ENCODE measurements at places on chromosomes 11 and 22. TPM values are rescaled to one million over a fixed set of nuclear protein-coding genes. Genes with fewer than 3 reads are reported as not detected.

GRCh38 chr11:77113382-77114088 is 10.9 kb downstream of the OMP start:
- no peak overlapping the region for H3K4me3 ChIP-seq
- H3K36me3 ChIP-seq: no peaks in the 10 kb centered on the region
- no peaks in the 10 kb centered on the region for H3K27me3 ChIP-seq
- no peak overlapping the region for H3K27ac ChIP-seq
- peak; percentile 45 for DNase-seq

DNA sequence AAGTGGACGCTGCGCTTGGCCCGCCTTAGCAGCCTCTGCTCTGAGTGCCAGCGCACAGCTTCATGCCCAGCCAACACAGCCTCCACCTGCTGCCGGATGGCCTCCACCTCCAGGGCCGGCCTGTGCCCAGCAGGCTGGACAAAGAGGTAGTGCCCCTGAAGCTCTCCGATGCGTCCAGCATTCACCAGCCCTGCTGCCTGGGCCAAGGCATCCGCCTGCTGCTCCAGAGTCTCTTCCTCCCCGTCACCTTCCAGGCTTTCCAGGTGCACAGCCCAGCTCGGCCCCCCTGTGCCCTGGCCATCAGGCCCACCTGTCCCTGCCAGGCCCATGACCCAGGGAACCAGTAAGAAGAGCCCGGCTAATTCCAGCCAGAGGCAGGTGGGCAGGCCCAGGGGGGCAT is 2.5 kb downstream of the PCSK7 start:
- peaks cover 16% of the 10 kb centered on the region for H3K4me1 ChIP-seq
- no peak overlapping the region for H3K4me3 ChIP-seq
- H3K36me3 ChIP-seq: peaks cover 19% of the 10 kb centered on the region

DNA sequence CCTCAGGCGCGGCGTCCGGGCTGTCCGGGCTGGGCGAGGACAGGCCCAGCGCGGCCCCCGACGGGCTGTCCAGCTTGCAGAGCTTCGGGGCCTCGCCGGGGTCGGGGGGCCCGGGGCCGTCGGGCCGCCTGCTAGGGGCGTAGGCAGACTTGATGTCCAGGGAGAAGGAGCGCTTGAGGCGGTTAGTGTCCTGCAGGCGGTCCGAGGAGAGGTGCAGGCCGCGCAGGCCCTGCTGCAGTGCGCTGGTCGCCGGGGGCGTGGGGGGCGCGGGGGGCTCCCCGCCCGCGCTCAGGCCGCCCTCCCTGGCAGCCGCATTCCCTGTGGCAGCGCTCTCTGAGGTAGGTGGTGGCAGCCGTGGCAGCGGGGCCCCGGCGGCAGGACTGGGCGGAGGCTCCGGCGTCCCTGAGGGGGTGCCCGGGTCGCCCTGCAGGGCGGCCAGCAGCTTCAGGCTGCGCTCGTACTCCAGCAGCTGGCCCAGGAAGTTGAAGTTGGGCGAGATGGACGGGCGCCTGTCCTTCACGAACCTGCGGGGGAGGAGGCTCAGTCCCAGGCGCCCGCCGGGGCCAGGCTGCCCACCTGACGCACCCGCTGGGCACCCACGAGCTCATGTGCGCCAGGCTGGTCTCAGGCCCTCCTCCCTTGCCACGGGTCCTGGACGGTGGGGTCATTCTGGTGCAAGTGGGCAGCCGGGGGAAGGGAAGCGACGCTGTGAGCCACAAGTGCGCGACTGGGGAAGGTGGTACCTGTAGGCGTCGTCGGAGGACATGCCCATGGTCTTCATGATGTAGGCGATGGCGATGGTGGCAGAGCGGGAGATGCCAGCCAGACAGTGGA is 14.8 kb downstream of the DUSP8 start:
- H3K4me1 ChIP-seq: peaks cover 59% of the 10 kb centered on the region
- no peaks in the 10 kb centered on the region for H3K36me3 ChIP-seq
- no peak for DNase-seq
- no peak overlapping the region for H3K4me3 ChIP-seq
- peak overlapping the region; percentile 99 for H3K27ac ChIP-seq

DNA sequence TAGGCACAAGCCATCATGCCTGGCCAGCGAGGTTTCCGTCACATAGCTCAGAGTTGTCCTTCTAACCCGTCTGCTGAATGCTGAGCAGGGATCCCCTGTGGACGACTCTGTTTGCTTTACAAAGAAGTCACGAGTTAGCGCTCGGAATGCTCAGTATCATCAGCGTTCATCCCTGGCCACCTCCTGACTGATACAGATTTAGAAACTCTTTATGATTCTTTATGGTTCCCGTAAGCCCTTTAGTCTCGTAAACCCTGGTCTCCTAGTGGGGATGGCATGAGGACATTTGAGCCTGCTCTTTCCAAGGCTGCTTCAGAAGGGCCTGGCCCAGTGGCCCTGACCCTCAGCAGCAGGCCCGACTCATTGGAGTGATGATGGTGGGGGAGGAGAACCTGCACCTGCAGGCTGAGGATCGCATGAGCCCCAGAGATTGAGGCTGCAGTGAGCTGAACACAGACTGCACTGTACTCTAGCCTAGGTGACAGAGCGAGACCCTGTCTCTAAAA is 9.6 kb downstream of the PEX26 start:
- no peak for DNase-seq
- H3K27me3 ChIP-seq: no peaks in the 10 kb centered on the region
- peaks cover 8% of the 10 kb centered on the region for H3K4me1 ChIP-seq
- H3K36me3 ChIP-seq: no peaks in the 10 kb centered on the region
- no peak overlapping the region for H3K27ac ChIP-seq

GRCh38 chr22:20486229-20486628 is 9.4 kb downstream of the KLHL22 start:
- peaks cover 27% of the 10 kb centered on the region for H3K36me3 ChIP-seq
- H3K4me3 ChIP-seq: no peak overlapping the region
- no peaks in the 10 kb centered on the region for H3K27me3 ChIP-seq
- H3K4me1 ChIP-seq: no peaks in the 10 kb centered on the region
- no peak overlapping the region for H3K27ac ChIP-seq

KCTD14 gene
- total RNA-seq: 6.0 TPM

- H3K4me1 ChIP-seq: peaks cover 4% of the 10 kb centered on the region
- no peaks in the 10 kb centered on the region for H3K36me3 ChIP-seq
- H3K4me3 ChIP-seq: no peak overlapping the region
- no peak for DNase-seq
- no peaks in the 10 kb centered on the region for H3K27me3 ChIP-seq
- H3K27ac ChIP-seq: no peak overlapping the region
These were observed 19.5 kb upstream of the UVRAG start for GRCh38 chr11:75795276-75796090.

GRCh38 chr11:117089685-117090084 is 8.5 kb downstream of the SIK3 start:
- no peak overlapping the region for H3K4me3 ChIP-seq
- no peaks in the 10 kb centered on the region for H3K36me3 ChIP-seq
- no peak for DNase-seq
- no peak overlapping the region for H3K27ac ChIP-seq
- H3K27me3 ChIP-seq: no peaks in the 10 kb centered on the region

GRCh38 chr11:120785576-120785975 is 238.3 kb upstream of the TBCEL start:
- no peaks in the 10 kb centered on the region for H3K27me3 ChIP-seq
- no peak overlapping the region for H3K4me3 ChIP-seq
- DNase-seq: no peak
- H3K36me3 ChIP-seq: no peaks in the 10 kb centered on the region
- no peak overlapping the region for H3K27ac ChIP-seq

GRCh38 chr11:12691473-12691872 is 17.3 kb downstream of the TEAD1 start:
- no peak for DNase-seq
- H3K4me1 ChIP-seq: peaks cover 79% of the 10 kb centered on the region
- H3K27ac ChIP-seq: no peak overlapping the region
- H3K36me3 ChIP-seq: no peaks in the 10 kb centered on the region
- no peak overlapping the region for H3K4me3 ChIP-seq
- no peaks in the 10 kb centered on the region for H3K27me3 ChIP-seq

- no peaks in the 10 kb centered on the region for H3K4me1 ChIP-seq
- H3K27ac ChIP-seq: no peak overlapping the region
- no peak overlapping the region for H3K4me3 ChIP-seq
- no peaks in the 10 kb centered on the region for H3K36me3 ChIP-seq
- DNase-seq: no peak
These were observed 80.2 kb downstream of the PLEKHA7 start for GRCh38 chr11:16933756-16934603.

GRCh38 chr11:78838417-78838816 is 263.8 kb upstream of the NARS2 start:
- no peak overlapping the region for H3K27ac ChIP-seq
- H3K4me3 ChIP-seq: no peak overlapping the region
- no peak for DNase-seq

- no peak for DNase-seq
- peak overlapping the region; percentile 85 for H3K27ac ChIP-seq
- no peaks in the 10 kb centered on the region for H3K36me3 ChIP-seq
- H3K4me1 ChIP-seq: peaks cover 25% of the 10 kb centered on the region
- H3K4me3 ChIP-seq: peak overlapping the region; percentile 57
- H3K27me3 ChIP-seq: no peaks in the 10 kb centered on the region
These were observed 13.2 kb upstream of the HDHD5 start for GRCh38 chr22:17172029-17172833.

APOA4 gene
- not detected for total RNA-seq

DNA sequence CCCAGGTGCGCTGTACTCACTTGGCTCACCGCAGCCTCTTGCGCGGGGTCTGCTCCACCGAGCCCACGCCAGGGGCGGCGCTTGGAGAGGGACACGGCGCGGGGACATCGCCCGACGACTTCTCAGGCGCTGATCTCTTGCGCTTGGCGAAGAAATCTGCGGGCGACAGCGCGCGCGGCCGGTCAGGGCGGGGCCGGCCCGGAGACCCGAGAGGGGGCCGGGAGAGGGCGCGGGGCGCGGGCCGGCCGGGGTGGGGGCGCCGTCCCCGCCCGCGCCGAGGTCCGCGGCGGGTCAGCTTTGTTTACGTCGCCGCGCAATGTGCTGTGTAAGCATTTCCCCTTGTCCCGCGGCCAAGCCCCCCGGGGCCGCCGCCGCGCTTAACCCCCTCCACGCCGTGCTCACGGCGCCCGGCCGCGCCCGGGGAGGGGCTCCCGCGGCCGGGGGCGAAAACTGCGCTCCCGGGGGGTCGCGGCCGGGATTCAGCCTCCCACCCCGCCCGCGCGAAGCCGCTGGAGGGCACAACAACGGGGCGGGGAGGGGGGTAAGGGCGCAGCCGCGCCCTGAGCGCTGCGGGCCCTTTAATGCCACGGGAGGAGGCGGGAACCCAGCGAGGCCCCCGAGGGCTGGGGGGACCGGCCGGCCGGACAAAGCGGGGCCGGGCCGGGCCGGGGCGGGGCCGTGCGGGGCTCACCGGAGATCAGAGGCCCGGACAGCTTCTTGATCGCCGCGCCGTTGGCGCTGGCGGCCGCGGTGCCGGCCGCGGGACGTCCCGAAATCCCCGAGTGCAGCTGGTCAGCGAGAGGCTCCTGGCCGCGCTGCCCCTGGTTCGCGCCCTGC is 1.4 kb downstream of the CDKN1C start:
- H3K27ac ChIP-seq: peak overlapping the region; percentile 89
- DNase-seq: no peak
- H3K27me3 ChIP-seq: no peaks in the 10 kb centered on the region
- peak overlapping the region; percentile 92 for H3K4me3 ChIP-seq

MAPK8IP2 gene
- 5.7 TPM for total RNA-seq

DNA sequence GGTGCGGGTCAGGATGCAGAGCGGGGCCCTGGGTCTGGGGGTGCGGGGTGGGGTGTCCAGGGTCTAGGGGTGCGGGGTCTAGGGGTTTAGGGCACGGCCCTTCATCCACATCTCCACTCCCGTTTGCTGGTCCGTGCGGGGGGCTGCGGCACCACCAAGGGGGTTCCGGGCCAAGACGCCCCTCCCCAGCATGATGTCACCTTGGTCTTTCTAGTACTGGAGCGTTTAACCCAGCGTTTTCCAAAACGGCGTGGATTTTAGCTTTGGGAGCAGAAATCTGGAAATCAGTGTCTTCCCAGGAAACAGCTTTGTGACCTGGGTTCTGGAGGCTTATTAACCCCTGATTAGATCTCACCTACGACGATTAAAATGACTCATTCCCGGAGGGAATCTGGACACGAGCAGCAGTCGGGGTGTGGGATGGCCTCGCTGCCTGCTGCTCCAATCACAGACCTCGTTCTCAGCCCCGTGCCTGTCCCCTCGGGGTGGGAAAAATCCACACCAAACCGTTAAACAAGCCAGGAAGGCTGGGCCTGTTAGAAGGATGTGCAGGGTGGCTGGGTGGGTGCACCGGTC is 759 bp downstream of the AP2A2 start:
- peak overlapping the region; percentile 96 for H3K27ac ChIP-seq
- DNase-seq: peak; percentile 45
- peaks cover 3% of the 10 kb centered on the region for H3K36me3 ChIP-seq
- H3K4me3 ChIP-seq: peak overlapping the region; percentile 84
- H3K4me1 ChIP-seq: peaks cover 60% of the 10 kb centered on the region

GRCh38 chr22:37983860-37984791 is at the start of gene SOX10:
Gene SOX10 (minus strand): TSS chr22:37984555. CDS start chr22:37983784, 771 bp downstream.
- H3K27me3 ChIP-seq: no peaks in the 10 kb centered on the region
- H3K27ac ChIP-seq: peak within 1 kb of the TSS; percentile 95
- no peaks in the 10 kb centered on the region for H3K36me3 ChIP-seq
- peak within 1 kb of the TSS; percentile 44 for H3K4me3 ChIP-seq
- no peaks in the 10 kb centered on the region for H3K4me1 ChIP-seq

B3GAT1 gene
- total RNA-seq: 10.5 TPM

GRCh38 chr11:3087821-3088800 is 30.9 kb upstream of the CARS1 start:
- no peak overlapping the region for H3K4me3 ChIP-seq
- peaks cover 2% of the 10 kb centered on the region for H3K36me3 ChIP-seq
- peaks cover 4% of the 10 kb centered on the region for H3K27me3 ChIP-seq
- no peak overlapping the region for H3K27ac ChIP-seq

DNA sequence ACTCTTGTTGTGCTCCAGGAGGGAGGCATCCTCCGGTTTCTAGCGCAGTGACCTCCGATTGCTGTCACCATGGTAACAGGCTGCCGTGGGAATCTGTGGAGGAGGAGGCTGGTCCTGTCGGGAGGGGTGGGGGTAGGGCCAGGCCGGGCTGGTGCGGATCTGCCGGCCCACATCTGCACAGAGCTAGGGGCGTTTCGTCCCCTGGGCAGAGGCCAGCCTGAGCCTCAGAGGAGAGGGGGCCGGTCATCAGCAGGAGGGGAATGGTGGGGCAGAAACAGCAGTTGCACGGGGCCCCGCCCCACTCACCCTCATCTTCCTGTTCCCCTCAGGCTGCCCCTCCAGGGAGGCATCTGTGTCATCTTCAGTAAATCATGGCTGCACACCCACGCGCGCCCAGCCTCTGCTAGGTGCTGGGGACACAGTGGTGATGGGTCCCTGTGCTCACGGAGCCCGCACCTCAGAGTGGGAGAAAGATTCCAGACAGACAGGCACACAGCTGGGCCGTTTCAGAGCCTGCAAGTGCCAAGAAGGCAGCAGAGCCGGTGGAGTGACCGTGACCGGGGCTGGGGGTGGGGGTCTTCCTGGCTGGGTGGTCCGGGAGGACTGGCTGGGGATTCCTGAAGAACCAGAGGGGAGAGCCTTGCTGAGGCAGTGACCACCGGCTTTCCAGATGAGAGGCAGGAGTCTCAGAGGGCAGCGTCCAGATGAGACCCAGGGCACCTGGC is 120.5 kb downstream of the CACNA1I start:
- H3K4me1 ChIP-seq: no peaks in the 10 kb centered on the region
- peaks cover 70% of the 10 kb centered on the region for H3K27me3 ChIP-seq
- no peak overlapping the region for H3K27ac ChIP-seq
- no peak for DNase-seq
